ENCODE measurements at places on chromosomes 16 and 17.

DNA sequence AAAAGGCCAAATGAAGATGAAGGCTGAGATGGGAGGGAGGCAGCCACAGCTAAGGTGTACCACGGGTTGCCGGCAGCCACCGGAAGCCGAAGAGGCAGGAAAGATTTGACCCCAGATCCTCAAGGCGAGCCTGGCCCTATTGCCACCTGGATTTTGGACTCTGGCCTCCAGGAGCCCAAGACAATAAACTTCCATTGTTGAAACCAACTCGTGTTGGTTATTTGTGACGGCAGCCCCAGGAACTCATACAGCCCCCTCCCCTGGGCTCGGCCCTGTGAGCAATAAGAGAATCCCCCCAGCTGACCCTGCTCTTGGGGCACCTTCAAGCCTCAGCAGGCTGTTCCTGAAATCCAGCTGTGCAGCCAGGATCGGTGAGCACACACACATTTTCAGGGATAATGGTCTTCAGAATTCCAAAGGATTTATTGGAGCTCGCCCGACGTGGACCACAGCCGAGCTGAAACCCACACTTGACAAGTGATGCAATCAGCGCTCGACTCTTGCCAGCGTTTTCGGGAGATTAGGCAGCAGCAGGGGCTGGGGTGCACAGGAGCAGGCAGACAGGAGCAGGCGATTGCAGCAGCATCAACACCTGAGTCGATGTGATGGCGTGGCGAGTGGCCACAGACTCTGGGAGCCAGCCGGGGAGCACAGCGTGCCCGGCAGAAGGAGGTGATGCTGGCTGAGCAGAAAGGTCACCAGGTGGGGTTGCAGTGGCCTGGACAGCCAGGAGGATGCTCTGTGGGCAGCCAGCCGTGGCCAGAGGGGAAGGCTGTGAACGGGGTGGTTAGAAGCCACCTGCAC lies 22.4 kb upstream of the CBX4 start:
- DNase-seq: no peak

GRCh38 chr17:75366432-75366831 lies 39.0 kb downstream of the GRB2 start:
- DNase-seq: no peak

GRCh38 chr17:60381958-60382357 lies 10.0 kb downstream of the USP32 start:
- no peak for DNase-seq

GRCh38 chr17:64187093-64187895 lies 57.4 kb upstream of the ERN1 start:
- DNase-seq: no peak

DNA sequence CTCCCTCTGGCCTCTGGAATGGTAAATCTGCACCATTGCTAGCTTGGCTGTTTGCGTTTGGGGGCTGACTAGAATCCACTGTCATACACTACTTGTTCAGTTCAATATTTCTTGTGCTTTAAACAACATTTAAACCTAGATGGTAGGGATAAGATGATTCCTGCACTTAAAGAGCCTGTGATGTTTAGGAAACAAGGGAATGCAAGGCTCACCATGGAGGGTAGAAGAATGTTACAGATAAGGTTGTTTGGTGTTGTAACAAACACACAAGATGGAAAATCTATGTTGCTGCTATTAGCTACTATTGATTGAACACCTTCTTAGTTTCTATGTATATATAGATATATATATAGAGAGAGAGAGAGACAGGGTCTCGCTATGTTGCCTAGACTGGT lies 31.4 kb downstream of the YPEL2 start:
- DNase-seq: no peak

DNA sequence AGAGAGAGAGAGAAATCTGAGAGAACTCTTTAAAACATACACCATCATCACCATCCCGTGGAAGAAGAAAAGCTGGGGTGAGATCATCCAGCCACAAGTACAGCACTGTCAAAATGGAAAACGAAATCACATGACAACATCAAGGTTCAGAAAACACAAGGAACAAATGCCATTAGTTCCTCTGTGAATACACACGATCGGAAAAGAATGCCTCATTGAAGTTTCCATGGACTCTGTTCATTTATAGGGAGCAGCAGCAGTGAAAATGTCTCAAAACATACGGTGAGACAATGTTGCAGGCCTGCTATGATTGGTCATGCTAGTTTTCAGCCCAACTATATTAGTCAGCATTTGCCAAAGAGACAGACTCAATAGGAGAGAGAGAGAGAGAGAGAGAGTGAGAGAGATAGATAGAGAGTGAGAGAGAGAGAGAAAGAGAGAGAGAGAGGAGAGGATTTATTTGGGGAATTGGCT lies 4.4 kb downstream of the CFAP97D1 start:
- DNase-seq: no peak

GRCh38 chr17:72126575-72127486 lies 6.0 kb downstream of the SOX9 start:
- DNase-seq: no peak

DNA sequence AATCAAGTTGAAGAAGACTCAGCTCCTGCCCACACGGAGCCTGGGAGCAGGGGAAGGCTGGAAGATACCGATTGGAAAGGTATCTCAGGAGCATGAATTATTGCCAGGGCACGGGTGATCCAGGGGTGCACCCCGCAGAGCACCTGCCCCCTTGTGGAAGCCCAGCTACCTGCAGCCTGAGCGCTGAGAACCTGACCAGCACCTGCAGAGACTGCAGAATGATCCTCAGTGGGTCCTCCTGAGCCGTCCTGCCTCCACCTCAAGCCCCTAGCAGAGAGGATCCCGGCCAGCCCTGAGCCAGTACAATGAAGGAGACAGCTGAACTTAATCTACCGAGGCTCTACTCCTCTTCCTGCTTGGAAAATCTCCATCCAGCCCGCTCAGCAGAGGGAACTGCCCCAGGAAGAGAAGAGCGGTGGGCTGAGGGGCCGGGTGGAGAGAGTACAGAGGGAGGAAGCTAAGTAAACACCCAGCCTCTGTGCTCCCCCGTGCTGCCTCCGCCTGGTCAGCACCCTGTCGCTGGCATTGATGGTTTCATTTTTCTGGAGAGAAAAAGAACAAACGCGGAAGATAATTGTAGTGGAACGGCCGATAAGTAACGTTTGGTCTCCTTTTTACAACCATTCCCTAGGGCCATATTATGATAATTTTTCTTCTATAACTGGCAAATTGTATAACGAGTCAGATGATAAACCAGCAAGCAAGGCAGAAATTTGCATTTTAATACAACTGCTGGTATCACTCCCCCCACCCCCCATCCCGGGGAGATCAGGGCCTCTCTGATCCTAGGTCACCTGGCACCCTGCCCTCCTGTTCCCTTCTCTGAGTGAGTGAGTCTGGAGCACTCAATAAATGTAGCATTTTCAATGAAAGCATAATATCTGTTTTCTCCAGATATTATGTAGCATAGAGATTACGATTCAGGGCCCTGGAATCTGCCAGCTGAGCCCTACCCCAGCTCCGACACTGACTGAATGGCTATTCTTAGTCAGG lies 204.5 kb upstream of the RPL38 start:
- DNase-seq: peak; percentile 61

- peak; percentile 19 for DNase-seq
Measured at GRCh38 chr17:1362065-1362848, 37.8 kb downstream of the YWHAE start.

DNA sequence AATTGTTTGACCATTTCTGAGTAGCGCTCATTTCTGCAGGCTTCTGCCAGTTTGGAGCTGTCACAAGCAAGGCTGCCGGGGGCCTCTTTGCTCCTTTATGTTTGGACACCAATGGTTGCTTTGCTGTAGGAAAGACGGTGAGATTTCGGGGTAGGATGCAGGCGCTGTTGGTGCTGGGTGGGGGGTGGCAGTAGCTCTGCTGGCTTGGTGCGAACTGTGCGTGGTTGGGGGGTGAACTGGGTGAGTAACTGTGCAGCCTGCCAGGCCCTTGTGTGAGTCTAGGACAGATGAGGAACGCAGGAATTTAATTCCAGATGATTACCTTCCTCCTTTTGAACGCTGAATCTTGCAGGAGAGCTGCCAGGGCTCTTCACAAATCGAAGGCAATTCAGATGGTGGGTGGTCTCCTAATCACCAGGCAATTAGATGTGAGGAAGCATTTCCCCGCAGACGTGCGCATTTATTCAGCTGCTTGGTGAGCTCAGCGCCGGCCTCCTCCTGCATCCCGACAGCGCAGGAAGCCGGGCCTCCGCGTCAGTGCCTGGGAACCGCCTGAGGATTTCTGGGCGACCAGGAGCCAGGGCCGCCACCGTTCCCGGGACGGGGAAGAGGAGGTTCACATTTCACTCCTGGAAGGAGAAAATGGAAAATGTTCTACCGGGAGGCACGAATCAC lies 154.4 kb downstream of the FOXL1 start:
- DNase-seq: no peak

DNA sequence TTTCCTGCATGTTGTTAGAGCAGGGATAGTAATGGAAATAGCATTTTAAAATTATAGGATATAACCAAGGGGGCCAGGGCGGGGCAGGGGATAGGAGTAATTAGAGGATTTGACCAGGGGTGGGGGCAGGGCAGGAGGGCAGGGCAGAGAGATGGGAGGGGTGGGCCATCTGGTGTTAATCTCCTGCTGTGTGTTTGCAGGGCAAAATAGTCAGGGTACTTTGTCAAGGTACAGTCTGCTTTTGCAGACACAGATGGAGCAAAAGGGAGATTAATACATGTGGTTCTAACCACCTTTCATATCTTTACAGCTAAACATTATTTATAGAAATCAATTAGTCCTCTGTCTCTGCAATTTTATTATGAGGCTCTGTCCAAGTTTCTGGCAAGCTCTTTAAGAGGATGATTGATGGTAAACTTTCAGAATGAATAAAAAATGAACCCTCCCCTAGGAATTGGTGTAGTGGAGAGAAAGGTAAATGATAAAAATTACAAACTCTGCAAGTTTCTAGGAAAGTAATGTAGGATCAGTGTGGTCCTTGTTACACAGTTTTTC lies 6.6 kb downstream of the ANKFN1 start:
- no peak for DNase-seq

GRCh38 chr17:46157443-46158062 lies 35.7 kb downstream of the KANSL1 start:
- no peak for DNase-seq

- DNase-seq: no peak
Measured at GRCh38 chr17:34892461-34893249, 68.6 kb downstream of the CCT6B start.

DNA sequence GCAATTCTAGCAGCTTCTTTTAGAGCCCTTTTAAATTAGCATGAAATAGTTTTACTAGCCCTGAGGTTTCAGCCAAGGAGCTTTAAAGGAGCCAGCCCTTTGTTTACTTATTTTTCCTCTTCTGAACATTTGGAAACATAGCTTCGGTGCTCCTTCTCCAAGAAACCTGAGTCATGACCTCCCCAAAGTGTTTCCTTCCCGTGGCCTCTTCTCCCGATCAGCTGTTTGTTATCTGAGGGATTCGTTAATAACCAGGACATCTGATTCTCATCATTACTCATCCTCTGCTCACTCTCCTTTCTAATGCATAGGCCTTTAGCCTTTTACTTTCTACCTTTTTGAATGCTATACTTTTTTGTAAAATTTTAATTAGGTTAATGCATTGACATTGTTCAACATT lies 204.5 kb downstream of the WWOX start:
- no peak for DNase-seq

GRCh38 chr16:9966569-9967157 lies 215.6 kb downstream of the GRIN2A start:
- no peak for DNase-seq

GRCh38 chr16:49453021-49453420 lies 79.4 kb downstream of the C16orf78 start:
- no peak for DNase-seq

GRCh38 chr17:11303773-11304394 lies 62.9 kb downstream of the SHISA6 start:
- DNase-seq: no peak

DNA sequence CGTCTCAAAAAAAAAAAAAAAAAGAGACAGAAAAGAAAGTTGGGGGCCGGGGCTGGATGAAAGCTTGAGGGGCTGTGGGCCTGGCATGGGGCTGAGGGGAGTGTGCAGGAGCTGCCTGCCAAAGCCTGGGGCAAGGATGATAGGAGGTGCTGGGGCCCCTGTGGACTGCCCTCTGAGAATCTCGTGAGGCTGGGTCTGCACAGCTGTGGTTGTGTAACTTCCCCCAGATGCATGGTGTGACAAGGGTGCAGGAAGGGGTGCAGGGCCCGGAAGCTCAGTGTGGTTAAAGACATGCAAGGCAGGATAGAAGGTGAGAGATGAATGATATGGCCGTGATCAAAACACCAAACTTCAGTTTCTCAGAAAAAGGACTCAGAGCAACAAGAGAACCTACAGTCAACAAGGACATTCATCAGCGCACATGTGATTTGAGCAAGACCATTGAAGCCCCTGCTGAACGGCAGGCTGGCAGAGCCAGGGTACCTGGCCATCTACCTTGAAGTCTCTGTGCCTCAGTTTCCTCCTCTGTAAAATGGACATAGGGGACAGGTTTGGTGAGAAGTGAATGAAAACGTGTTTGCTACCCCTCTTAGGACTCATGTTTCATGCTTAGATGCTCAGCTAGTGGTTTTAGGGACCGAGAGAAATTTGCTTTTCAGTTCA lies 9.6 kb downstream of the IL32 start:
- peak; percentile 77 for DNase-seq

- DNase-seq: no peak
Measured at GRCh38 chr17:12122075-12122474, 101.4 kb downstream of the MAP2K4 start.

DNA sequence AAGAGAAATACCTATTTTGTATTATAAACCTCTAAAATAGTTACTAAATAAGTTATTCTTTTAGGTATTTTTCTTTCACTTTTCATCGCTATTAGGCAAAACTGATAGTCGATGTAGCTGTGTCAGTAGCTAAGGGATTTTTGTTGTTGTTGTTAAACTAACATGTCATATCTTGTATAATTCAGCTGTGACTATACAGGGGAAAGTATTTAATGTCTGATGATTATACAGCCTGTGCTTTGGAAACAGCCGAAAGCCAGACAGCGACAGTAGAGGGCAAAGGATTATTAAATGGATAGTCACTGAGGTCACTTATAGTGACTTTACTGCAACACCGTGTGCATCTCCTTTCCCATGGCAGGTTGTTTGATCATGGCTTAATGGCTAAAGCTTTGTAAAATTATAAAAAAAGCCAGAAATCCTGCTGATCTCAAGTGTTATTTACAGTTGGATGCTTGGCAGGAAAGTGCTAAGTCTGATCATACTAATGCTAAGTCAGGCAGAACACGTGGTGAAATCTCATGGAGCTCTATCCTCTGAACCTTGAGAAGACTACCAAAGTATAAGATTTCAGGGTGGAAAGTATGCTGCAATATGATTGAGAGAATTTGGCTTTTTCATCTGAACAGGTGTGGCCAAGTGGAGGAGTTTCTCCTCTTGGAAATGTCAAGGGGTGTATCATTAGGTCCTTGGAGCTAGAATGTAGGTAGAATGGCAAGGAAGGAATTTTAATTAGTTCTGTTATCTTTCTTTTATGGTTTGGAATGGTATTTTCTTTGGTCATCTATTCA lies 88.4 kb downstream of the FTO start:
- no peak for DNase-seq

GRCh38 chr17:59829217-59830006 lies 63.3 kb downstream of the TUBD1 start:
- peak; percentile 74 for DNase-seq

GRCh38 chr16:68700120-68700519 lies 37.0 kb upstream of the CDH1 start:
- no peak for DNase-seq

- DNase-seq: no peak
Measured at GRCh38 chr16:86960266-86960665, 356.9 kb downstream of the C16orf95 start.

Measured in stimulated activated CD4-positive, alpha-beta T cell treated with anti-CD3 and anti-CD28 coated beads, Interleukin-4, amount 100 ng/mL, for 24 hours (primary cell).